ENCODE measurements at places on chromosomes 4 and X.

GRCh38 chrX:72274526-72274925 lies 2.5 kb downstream of the RPS4X start:
- DNase-seq: no peak

- DNase-seq: no peak
Observed at GRCh38 chr4:139020384-139020783, 4.8 kb downstream of the NOCT start.

GRCh38 chr4:101160792-101161592 lies 186.3 kb downstream of the PPP3CA start:
- no peak for DNase-seq

- DNase-seq: peak; percentile 46
Observed at GRCh38 chrX:16695079-16695676, 17.3 kb downstream of the CTPS2 start.

DNA sequence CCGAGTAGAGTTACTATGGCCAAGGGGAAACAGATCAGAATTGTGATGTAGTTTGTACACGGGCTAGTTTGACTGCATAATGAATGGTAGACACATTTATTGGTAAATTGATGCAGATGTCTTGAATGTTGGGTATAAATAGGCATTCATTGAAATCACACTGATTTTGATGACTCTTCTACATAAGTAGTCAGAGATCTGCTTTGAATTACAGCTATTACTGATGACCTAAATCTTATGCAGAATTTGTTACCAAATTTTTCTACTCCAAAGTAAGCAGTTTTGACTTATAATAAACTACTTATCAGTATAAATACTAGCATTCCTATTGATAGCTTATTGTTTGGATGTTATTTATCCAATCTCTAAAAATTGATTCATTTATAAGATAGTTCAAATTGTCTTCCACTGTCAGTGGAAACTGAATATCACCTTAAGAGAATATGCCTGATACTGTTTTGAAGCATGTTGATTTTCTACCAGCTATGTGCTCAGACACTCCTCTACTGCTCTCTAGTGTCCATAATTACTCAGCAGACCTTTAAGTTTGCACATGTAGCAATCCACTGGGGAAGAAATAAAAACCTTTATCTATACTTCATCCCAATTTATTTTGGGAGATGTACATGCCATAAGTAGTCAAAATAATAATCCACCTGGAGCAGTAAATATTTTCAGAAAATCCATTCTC lies 120.3 kb downstream of the RASL11B start:
- DNase-seq: no peak

- no peak for DNase-seq
Observed at GRCh38 chrX:107628662-107629539, 591 bp downstream of the PRPS1 start.

GRCh38 chr4:6225469-6225868 lies 25.1 kb upstream of the JAKMIP1 start:
- no peak for DNase-seq

DNA sequence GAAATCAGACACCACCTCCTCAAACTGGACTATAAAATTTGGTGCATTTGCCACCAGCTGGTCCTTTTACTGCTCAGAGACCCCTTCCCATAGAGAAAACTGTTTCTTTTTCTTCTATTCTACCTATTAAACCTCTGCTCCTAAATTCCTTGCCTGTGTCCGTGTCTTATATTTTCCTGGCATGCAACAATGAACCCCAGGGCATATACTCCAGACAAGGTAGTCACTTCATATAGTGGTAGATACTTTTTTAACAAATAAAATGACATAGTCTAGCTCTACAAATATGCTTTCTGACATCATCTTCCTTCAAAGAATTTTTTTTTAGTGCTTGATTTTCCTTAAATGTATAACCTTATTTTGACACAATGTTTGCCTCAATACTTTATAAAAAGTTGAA lies 1402.9 kb upstream of the PABPC4L start:
- DNase-seq: no peak

- no peak for DNase-seq
Observed at GRCh38 chr4:163201358-163201757, 34.7 kb upstream of the NAF1 start.

GRCh38 chr4:15354371-15355297 lies 73.2 kb upstream of the C1QTNF7 start:
- DNase-seq: no peak

- no peak for DNase-seq
Observed at GRCh38 chr4:112284662-112285411, 867 bp downstream of the TIFA start.

GRCh38 chr4:6227412-6228157 lies 27.2 kb upstream of the JAKMIP1 start:
- no peak for DNase-seq

DNA sequence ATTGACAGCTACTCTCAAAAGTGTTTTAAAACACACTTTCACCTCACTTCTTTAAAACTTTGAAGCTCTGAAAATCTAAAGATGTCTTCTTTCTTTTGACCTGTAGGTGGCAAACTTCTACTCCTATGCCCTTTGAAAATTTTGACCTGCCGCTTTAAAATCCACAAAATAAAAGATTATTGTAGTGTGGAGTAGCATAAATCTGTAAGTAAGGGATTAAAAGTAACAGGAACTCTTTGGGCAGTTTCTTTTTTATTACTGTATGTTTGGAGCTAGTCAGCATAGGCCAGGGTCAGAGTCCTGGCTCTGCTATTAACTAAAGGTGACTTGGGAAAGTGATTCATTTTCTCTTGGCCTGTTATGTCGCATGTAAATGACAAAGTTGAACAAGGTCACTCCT lies 25.5 kb downstream of the BBS12 start:
- no peak for DNase-seq

DNA sequence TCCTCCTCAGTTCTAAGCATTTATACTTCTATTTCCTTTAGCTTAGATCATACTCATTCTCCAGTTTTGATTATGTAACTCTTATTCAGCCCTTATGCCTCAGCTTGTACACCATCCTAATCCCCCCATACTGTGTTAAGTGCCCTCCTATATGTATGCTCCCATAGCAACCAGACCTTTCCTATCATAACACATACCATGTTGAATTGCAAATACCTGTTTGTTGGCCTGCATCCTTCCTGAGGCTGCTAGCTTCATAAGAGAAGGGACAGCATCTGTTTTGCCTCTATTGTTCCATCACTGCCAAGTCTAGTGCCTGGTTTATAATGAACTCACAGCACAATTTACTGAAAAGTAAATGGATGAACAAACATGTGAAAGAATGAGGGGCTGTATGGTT lies 443.7 kb downstream of the CENPC start:
- no peak for DNase-seq

- no peak for DNase-seq
Observed at GRCh38 chr4:150192986-150193385, 114.7 kb downstream of the DCLK2 start.

GRCh38 chrX:30863974-30864373 lies 25.1 kb downstream of the TAB3 start:
- DNase-seq: no peak

Data from activated CD4-positive, alpha-beta T cell treated with anti-CD3 and anti-CD28 coated beads, Interleukin-2, amount 50 U/mL, for 24 hours (primary cell).